Progenitor cell of endocrine pancreas (in vitro differentiated cells): ENCODE measurements at places on chromosomes 7 and 10. TPM values are rescaled to one million over a fixed set of nuclear protein-coding genes. Genes with fewer than 3 reads are reported as not detected.

NPSR1 gene
- total RNA-seq, result not detected in 2 replicates

- peaks cover 6% of the 10 kb centered on the region for H3K36me3 ChIP-seq
- no peak for DNase-seq
- no peak overlapping the region for H3K27ac ChIP-seq
- peaks cover 8% of the 10 kb centered on the region for H3K4me1 ChIP-seq
Observed at GRCh38 chr7:140593672-140593982, 47.0 kb downstream of the DENND2A start.

DNA sequence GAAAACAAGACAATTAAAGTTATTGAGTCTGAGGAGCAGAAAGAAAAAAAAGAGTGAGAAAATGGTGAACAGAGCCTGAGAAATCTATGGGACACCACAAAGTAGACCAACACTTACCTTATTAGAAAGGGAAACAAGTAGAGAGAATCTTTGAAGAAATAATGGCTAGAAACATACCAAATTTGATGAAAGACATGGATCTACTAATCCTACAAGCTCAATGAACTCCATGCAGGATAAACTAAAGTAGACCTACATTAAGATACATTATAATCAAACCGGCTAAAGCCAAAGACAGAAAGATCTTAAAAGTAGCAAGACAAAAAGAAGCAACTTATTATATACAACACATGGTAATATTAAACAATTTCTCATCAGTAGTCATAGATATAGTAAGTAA lies 782.3 kb upstream of the GHITM start:
- H3K4me3 ChIP-seq, result no peak overlapping the region
- no peaks in the 10 kb centered on the region for H3K27me3 ChIP-seq
- DNase-seq, result no peak

MSRB2 gene
- 29.1 and 29.8 TPM in 2 replicates for total RNA-seq

ENTPD1 gene
- total RNA-seq, result 0.29 TPM in 1 of 2 replicates, not detected in the other

FEZF1 gene
- not detected in 2 replicates for total RNA-seq

GRCh38 chr10:35167342-35167741 lies 40.7 kb downstream of the CREM start:
- H3K4me3 ChIP-seq, result no peak overlapping the region
- DNase-seq, result no peak
- no peak overlapping the region for H3K27ac ChIP-seq
- no peaks in the 10 kb centered on the region for H3K4me1 ChIP-seq
- peaks cover 4% of the 10 kb centered on the region for H3K36me3 ChIP-seq
- no peaks in the 10 kb centered on the region for H3K27me3 ChIP-seq

NUPR2 gene
- total RNA-seq, result not detected in 2 replicates
